Breast epithelium (tissue), 4 donors: ENCODE measurements at places on chromosomes 7 and 10. TPM values are rescaled to one million over a fixed set of nuclear protein-coding genes. Genes with fewer than 3 reads are reported as not detected.

Gene GPR141
- total RNA-seq = not detected

Gene WNT2
- total RNA-seq = 1.5 TPM

Gene CALML5
- 31.1 TPM for total RNA-seq

- no peak overlapping the region for H3K27ac ChIP-seq
- no peaks in the 10 kb centered on the region for H3K4me1 ChIP-seq
- no peaks in the 10 kb centered on the region for H3K27me3 ChIP-seq
- no peaks in the 10 kb centered on the region for H3K36me3 ChIP-seq
- DNase-seq = no peak
These were observed 247.5 kb downstream of the THSD7A start for GRCh38 chr7:11584406-11585031.

- no peaks in the 10 kb centered on the region for H3K36me3 ChIP-seq
- H3K4me1 ChIP-seq = no peaks in the 10 kb centered on the region
- H3K27me3 ChIP-seq = no peaks in the 10 kb centered on the region
- H3K4me3 ChIP-seq = no peak overlapping the region
These were observed 29.6 kb downstream of the COL13A1 start for GRCh38 chr10:69831231-69831855.

DNA sequence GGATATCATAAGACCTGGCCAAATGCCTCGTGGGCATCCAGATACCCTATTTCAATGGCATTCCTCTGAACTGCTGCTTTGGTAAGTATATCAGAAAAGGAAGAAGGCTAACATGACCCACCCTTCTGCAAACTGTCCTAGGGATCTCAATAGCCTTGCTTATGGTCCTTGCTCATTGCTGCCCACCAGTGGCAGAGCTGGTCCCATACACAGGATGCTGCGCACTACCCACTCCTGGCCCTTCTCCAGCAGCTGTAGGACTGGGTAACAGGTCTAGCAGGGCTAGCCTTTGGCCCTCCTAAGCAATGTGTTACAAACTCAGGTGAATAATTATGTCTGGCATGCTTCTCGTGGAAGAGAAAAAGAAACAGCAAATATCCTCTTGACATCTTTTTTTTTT is 72.5 kb downstream of the C10orf90 start:
- no peak overlapping the region for H3K27ac ChIP-seq
- no peak for DNase-seq
- H3K4me3 ChIP-seq = no peak overlapping the region
- H3K36me3 ChIP-seq = no peaks in the 10 kb centered on the region
- no peaks in the 10 kb centered on the region for H3K27me3 ChIP-seq

DNA sequence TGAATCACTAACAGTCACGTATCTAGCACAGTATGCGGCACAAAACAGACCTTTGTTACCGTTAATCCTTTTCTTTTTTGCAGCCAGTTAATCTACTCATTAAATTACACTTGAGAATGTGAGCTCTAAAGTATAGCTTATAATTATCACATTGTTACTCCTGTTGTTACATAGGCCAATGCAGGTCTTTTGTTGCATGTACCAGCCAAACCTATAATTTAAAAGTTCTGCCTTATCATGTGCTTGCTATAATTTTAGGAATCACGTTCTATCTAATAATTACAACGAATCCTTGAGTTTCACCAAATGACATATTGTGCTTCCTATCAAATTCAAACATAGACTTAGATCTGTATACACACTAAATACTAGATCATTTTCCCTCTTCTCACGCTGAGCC is 245.1 kb downstream of the DGKI start:
- no peaks in the 10 kb centered on the region for H3K36me3 ChIP-seq
- no peak overlapping the region for H3K4me3 ChIP-seq
- H3K4me1 ChIP-seq = no peaks in the 10 kb centered on the region
- no peak for DNase-seq
- no peaks in the 10 kb centered on the region for H3K27me3 ChIP-seq

DNA sequence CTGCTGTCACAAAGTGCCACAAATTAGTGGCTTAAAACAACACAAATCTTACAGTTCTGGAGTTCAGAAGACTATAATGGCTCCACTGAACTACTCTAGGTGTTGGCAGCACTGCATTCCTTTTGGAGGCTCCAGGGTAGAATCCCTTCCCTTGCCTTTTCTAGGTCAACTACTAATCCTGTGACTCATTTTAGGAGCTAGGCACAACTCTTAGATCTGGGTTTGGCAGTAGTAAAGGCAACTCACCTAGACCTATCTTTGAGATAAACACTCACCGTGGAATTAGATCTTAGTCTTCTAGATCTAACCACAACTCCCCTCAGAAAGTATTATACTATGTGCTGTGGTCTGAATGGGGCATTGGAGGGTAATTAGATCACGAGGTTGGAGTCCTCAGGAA is 60.4 kb downstream of the ANKIB1 start:
- no peak for DNase-seq
- no peaks in the 10 kb centered on the region for H3K36me3 ChIP-seq
- no peak overlapping the region for H3K4me3 ChIP-seq
- H3K27ac ChIP-seq = no peak overlapping the region
- H3K4me1 ChIP-seq = no peaks in the 10 kb centered on the region

- H3K4me1 ChIP-seq = peaks cover 8% of the 10 kb centered on the region
- no peaks in the 10 kb centered on the region for H3K27me3 ChIP-seq
- no peak overlapping the region for H3K27ac ChIP-seq
- no peak overlapping the region for H3K4me3 ChIP-seq
- no peaks in the 10 kb centered on the region for H3K36me3 ChIP-seq
These were observed 28.9 kb upstream of the ECHDC3 start for GRCh38 chr10:11713186-11713743.

DNA sequence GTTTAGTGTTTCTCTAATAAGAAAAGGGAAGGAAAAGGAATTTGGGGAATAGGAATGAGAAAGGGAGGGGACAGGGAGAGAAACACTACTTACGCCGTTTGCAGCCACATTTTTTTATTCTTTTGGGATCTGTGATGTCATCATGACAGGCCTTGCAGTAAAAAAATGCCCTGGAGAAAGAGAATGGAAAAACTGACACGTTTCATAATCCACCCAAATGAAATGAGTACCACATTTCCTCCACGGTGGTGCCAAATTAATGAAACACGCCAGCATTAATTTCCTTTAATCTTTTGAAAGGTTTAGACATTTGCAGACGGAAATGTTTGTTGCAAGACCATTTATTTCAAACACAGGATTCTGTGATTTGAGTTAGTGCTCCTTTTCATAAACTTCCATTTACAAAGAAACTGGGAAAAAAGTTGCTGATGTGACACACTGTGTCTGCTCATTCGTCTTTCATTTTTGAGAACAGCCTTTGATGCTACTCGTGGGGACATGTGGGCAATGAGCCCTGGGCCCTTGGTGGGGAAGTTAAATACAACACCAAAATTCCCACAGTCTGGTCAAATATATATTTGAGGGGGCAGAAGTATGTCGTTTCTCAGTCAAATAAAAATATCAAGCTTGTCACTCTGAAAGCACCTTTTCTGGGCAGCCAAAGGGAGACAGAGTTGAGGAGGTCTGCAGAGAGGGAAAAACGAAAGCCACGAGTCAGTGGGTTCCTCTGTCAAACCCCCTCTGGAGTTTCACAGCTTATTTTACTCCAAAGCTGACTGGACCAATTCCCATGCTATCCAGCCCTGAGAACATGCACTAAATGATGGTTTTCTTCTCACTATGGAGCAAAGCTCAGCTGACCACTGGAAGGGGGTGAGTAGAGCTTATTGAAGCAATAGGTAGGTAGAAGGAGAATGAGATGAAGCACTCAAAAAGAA is 625.5 kb downstream of the KCNMA1 start:
- H3K36me3 ChIP-seq = no peaks in the 10 kb centered on the region
- no peaks in the 10 kb centered on the region for H3K4me1 ChIP-seq

DNA sequence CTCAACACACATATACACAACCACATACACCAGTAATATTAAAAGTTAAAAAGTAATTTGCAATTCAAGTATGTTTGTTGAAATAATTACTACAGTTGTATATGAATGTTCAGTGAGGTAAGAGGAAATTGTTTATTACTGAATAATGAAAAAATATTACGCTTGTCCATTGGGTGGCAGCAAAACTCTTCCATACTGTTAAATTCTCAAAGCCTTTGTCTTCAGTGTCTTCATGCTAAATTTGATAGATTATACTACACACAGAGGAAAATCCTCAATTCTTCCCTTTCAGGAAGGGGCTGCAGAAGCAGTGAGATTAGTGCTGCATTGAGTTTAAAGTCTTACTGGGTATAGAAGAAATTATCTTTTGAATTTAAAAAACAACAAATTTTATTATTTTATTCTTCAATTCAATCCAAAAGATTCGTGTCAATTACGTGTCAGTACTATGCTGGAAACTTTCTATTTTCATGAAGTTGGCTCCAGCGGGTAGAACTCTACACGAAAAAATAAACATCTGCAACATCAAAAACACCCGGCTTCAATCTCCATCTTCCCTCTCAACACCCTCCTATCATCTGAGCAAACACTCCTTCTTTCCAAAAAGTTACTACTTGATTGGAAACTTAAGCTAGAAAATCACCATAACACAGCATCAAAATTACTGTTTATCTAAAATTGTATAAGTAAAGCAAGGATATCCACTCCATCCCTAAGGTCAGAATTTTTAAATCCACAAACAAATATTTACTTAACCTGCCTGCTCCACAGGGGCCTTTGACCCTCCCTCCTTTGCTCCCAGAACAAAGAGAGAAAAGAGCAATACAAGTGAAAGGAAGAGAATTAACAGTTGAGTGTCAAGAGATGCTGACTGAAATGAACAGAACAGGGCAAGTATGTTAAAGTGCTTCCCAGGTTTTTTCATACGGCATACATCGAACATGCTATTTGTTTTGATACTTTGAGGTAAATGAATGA is 37.0 kb upstream of the TES start:
- no peak for DNase-seq
- H3K4me3 ChIP-seq = no peak overlapping the region
- H3K36me3 ChIP-seq = no peaks in the 10 kb centered on the region
- no peak overlapping the region for H3K27ac ChIP-seq

DNA sequence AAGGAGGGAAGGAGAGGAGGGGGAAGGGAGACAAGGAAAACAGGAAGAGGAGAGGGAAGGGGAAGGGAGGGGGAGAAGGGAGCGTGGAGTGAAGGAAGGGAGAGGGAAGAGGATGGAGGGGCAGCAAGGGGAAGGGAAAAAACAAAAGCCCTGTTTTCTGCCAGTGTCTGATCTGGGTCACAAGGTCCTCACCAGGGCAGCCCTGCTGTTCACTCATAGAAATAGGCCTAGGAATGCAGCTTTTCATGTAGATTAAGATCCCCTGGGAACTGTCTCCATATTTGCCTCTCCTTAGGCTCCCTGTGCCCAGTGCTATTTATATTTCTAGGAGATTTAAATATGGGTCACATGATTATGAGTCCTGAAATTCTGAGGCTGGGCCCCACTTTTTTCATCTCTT is 790.7 kb downstream of the TNS3 start:
- H3K36me3 ChIP-seq = no peaks in the 10 kb centered on the region
- no peaks in the 10 kb centered on the region for H3K27me3 ChIP-seq
- H3K27ac ChIP-seq = no peak overlapping the region
- no peaks in the 10 kb centered on the region for H3K4me1 ChIP-seq
- no peak for DNase-seq

DNA sequence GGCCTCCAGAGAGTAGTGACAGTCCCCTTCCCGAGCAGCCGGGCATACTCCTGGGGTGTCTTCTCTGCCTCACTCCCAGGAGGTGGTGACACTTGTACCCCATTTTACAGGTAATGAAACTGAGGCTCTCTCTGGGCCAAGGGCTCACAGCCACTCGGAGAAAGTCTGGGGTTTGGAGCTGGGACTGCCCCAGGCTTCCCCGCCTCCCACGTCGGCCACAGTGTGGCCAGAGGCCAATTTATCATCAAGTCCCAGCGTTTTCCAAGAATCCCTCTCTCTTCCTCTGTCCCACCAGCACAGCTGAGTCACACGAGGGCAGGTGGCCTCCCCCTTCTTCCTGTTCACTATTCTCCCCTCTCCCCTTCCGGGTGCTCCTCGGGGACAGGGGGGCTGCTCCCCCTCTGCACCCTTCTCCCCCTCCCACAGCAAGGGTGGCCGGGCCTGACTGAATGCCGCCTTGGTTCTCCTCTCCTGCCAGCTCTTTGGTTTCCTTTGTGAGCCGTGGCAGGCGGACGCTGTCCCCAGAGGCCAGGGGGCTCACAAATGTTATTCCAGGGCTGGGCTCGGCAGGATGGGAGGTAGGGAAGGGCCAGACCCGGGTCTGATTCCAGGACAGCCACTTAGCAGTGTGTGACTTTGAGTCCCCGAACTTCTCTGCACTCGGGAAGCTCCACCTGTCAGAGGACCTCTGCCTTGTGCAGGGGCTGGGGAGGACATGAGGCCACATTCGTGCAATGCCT is 17.7 kb downstream of the CLIP2 start:
- peak overlapping the region; percentile 52 for H3K4me3 ChIP-seq
- no peak overlapping the region for H3K27ac ChIP-seq
- H3K36me3 ChIP-seq = no peaks in the 10 kb centered on the region
- H3K27me3 ChIP-seq = no peaks in the 10 kb centered on the region

- H3K36me3 ChIP-seq = peaks cover 17% of the 10 kb centered on the region
- no peak for DNase-seq
- no peak overlapping the region for H3K27ac ChIP-seq
- no peak overlapping the region for H3K4me3 ChIP-seq
- H3K27me3 ChIP-seq = no peaks in the 10 kb centered on the region
These were observed 106.2 kb downstream of the DLG5 start for GRCh38 chr10:77820349-77820748.
